ENCODE measurements at places on chromosomes 7 and 10. TPM values are rescaled to one million over a fixed set of nuclear protein-coding genes. Genes with fewer than 3 reads are reported as not detected.

The NUTM2B gene
- total RNA-seq: 0.09 TPM

The PNLIP gene
- not detected for total RNA-seq

The LLCFC1 gene
- total RNA-seq: not detected

The UMAD1 gene
- total RNA-seq: 4.8 TPM

The PLEKHS1 gene
- total RNA-seq: not detected
